ENCODE measurements at places on chromosomes 11 and 22.
A peak's percentile ranks its signal among the peaks of the same experiment; 100 is the strongest.

- no peak for DNase-seq
- H3K4me1 ChIP-seq, result no peaks in the 10 kb centered on the region
- no peak overlapping the region for H3K4me3 ChIP-seq
- no peak overlapping the region for H3K27ac ChIP-seq
- peaks cover 8% of the 10 kb centered on the region for H3K27me3 ChIP-seq
- H3K36me3 ChIP-seq, result no peaks in the 10 kb centered on the region
Measured at GRCh38 chr11:122107045-122107444, 9.0 kb downstream of the BLID start.

DNA sequence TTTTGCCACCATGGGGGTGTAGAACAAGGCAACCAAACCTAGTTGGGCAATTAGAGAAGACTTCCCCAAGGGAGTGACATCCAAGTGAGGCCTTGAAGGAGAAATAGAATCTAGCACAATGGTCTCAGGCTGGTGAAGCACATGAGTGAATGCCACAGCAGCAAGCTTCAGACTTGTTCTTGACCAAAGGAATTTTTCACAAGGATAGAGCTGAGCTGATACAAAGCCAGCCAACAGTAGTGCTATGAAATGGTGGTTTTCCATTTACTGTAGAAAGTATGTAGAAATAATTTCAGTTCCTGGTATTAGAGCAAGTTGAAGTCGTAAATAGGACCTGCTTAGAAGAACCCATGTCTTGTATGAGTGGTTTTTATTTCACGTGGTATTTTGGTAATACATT lies 148.3 kb upstream of the RASSF10 start:
- DNase-seq, result no peak
- no peaks in the 10 kb centered on the region for H3K36me3 ChIP-seq
- H3K27me3 ChIP-seq, result peaks cover 15% of the 10 kb centered on the region

GRCh38 chr11:75795276-75796090 lies 19.5 kb upstream of the UVRAG start:
- peaks cover 32% of the 10 kb centered on the region for H3K36me3 ChIP-seq
- no peaks in the 10 kb centered on the region for H3K27me3 ChIP-seq
- H3K27ac ChIP-seq, result no peak overlapping the region
- H3K4me3 ChIP-seq, result no peak overlapping the region
- no peak for DNase-seq
- peaks cover 5% of the 10 kb centered on the region for H3K4me1 ChIP-seq

DNA sequence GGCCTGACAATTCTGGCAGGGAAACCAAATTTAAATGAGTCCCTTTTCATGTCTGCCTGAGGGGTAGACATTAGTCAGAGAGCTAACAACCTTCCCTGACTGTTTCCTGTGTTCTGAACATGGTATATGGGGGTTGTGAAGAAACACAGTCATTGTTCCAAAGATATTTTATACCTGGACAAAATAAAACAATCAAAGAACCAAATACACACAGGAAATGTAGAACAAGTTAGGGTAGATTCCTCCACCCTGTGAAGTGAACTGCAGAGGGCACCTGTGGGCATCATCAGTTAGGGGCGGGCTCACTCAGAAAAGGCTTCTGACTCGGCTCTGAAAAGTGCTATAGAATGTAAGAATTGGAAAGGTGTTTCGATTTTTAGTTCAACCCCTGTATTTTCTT lies 231.9 kb upstream of the CADM1 start:
- no peak overlapping the region for H3K27ac ChIP-seq
- DNase-seq, result no peak
- H3K4me3 ChIP-seq, result no peak overlapping the region
- no peaks in the 10 kb centered on the region for H3K36me3 ChIP-seq
- H3K27me3 ChIP-seq, result no peaks in the 10 kb centered on the region

DNA sequence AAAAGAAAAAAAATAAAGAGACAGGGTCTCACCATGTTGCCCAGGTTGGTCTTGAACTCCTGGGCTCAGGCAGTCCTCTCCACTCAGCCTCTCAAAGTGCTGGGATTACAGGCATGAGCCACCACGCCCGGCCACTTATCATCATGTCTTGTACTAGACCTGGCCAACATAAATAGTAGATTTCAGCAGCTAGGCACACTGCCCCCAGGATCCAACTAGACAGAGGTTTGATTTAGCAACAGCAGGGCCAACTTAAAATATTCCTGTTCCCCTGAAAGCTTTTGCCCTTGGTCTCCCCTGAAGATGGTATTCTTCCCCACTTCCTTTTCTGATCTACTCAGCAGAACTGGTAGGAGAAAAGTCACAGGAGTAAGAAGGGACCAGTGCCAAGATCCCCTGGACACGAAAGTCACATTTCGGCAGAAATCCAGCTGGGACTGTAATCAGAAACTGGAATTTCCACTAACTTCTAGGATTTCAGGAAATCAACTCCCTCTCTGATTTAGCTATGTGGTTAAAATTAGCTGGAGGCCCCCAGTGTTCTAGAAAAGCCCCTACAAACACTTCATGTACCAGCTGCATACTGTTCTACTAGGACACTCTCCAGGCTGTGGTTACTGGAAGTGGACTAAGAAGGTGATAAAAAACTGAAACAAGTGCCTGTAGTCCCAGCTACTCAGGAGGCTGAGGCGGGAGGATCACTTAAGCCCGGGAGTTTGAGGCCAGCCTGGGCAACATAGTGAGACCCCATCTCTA lies 8.9 kb upstream of the PPP2R1B start:
- H3K4me1 ChIP-seq, result peaks cover 23% of the 10 kb centered on the region
- H3K4me3 ChIP-seq, result no peak overlapping the region
- H3K36me3 ChIP-seq, result no peaks in the 10 kb centered on the region
- H3K27me3 ChIP-seq, result no peaks in the 10 kb centered on the region
- DNase-seq, result no peak
- H3K27ac ChIP-seq, result no peak overlapping the region

DNA sequence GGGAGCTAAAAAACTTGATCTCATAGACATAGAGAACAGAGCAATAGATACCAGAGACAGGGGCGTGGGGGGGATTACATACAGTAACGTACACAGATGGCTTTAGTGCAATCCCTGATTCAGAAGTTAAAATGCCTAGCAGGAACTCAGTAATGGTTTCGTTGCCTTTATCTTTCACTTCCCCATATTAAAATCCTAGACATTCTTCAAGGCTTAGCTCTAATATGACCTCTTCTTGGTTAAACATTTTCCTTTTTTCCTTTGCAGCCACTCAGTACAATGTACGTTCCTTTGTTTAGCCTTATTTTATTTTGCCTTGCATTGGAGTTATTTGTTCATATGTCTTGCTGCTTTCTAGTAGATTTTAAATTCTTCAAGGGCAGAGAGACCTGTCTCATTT lies 104.9 kb downstream of the C11orf87 start:
- H3K4me1 ChIP-seq, result no peaks in the 10 kb centered on the region
- no peaks in the 10 kb centered on the region for H3K27me3 ChIP-seq
- DNase-seq, result no peak

- DNase-seq, result no peak
- H3K36me3 ChIP-seq, result no peaks in the 10 kb centered on the region
- H3K4me3 ChIP-seq, result no peak overlapping the region
- H3K27ac ChIP-seq, result no peak overlapping the region
- peaks cover 2% of the 10 kb centered on the region for H3K27me3 ChIP-seq
Measured at GRCh38 chr11:125943661-125944349, 2.0 kb upstream of the VSIG10L2 start.

GRCh38 chr11:68855205-68855981 lies 13.7 kb upstream of the CPT1A start:
- peaks cover 3% of the 10 kb centered on the region for H3K4me1 ChIP-seq
- peak; percentile 24 for DNase-seq
- H3K27me3 ChIP-seq, result peaks cover 20% of the 10 kb centered on the region
- H3K4me3 ChIP-seq, result peak overlapping the region; percentile 80
